ENCODE measurements at places on chromosomes 3 and 15. TPM values are rescaled to one million over a fixed set of nuclear protein-coding genes. Genes with fewer than 3 reads are reported as not detected.

DNA sequence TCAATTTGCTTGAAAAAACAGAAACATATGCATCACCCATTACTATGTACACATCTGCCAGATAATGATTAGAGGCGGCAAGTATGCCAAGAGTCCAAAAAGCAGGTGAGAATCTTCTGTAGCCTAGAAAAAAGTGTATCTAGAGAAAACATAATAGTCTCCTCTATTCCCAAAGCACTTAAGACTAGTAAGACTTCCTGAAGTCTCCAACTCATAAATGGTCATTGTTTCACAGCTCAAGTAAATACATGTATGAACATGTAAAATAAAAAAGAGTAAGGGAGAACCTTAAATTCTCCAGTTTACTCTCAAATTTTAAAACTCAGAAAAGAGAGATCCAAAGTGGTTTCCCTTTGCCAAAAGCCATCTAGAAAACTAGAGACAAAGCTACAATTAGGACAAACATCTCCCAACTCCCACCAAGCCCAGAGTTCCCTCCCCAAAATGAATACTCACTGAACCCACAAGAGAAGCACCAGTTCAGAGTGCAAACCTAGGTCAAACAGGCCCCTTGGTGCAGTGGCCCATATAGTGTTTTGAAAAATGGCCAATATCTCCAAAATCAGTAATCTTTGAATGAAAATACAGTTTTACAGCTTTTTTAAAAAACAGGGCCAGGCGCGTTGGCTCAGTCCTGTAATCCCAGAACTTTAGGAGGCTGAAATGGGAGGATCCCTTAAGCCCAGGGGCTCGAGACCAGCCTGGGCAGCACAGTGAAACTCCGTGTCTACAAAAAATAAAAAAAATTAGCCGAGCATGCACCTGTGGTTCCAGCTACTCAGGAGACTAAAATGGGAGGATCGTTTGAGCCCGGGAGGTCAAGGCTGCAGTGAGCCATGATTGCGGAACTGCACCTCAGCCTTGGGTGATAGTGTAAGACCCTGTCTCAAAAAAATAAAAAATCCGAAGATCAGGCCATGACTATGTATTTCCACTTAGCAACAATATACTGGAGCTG is 11.0 kb upstream of the MAP4 start:
- H3K36me3 ChIP-seq, result no peaks in the 10 kb centered on the region
- no peak overlapping the region for H3K4me3 ChIP-seq
- no peaks in the 10 kb centered on the region for H3K4me1 ChIP-seq
- H3K27me3 ChIP-seq, result no peaks in the 10 kb centered on the region

GRCh38 chr3:71930056-71930991 is 145.4 kb upstream of the PROK2 start:
- peak; percentile 53 for DNase-seq
- H3K27me3 ChIP-seq, result no peaks in the 10 kb centered on the region
- H3K36me3 ChIP-seq, result no peaks in the 10 kb centered on the region
- no peaks in the 10 kb centered on the region for H3K4me1 ChIP-seq
- peak overlapping the region; percentile 25 for H3K27ac ChIP-seq

- no peaks in the 10 kb centered on the region for H3K36me3 ChIP-seq
- H3K4me1 ChIP-seq, result no peaks in the 10 kb centered on the region
- H3K4me3 ChIP-seq, result no peak overlapping the region
- H3K27ac ChIP-seq, result no peak overlapping the region
- no peaks in the 10 kb centered on the region for H3K27me3 ChIP-seq
These were observed 215.5 kb upstream of the BHLHE40 start for GRCh38 chr3:4763604-4764247.

Gene LTF
- total RNA-seq, result 3.5 TPM

DNA sequence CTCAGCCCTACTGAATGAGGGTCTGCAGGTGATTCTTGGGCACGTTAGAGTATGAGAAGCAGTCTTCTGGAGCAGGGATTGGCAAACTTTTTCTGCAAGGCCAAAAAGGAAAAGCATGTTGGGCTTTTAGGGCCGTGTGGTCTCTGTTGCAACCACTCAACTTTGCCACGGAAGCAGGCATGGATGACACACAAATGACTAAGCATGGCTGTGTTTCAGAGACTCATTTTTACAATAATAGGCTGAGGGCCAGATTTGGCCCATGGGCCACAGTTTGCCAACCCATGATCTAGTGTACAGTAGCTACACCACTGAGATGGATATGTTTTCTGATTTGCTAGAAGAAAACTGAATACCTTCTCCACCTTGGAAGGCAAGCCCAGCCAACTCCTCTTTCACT is 66.1 kb upstream of the PRICKLE2 start:
- peak overlapping the region; percentile 44 for H3K27ac ChIP-seq
- peak; percentile 43 for DNase-seq
- no peak overlapping the region for H3K4me3 ChIP-seq
